Left forelimb (tissue), 1 donor: ENCODE measurements at places on chromosomes 7 and 10.
A peak's percentile ranks its signal among the peaks of the same experiment; 100 is the strongest.

DNA sequence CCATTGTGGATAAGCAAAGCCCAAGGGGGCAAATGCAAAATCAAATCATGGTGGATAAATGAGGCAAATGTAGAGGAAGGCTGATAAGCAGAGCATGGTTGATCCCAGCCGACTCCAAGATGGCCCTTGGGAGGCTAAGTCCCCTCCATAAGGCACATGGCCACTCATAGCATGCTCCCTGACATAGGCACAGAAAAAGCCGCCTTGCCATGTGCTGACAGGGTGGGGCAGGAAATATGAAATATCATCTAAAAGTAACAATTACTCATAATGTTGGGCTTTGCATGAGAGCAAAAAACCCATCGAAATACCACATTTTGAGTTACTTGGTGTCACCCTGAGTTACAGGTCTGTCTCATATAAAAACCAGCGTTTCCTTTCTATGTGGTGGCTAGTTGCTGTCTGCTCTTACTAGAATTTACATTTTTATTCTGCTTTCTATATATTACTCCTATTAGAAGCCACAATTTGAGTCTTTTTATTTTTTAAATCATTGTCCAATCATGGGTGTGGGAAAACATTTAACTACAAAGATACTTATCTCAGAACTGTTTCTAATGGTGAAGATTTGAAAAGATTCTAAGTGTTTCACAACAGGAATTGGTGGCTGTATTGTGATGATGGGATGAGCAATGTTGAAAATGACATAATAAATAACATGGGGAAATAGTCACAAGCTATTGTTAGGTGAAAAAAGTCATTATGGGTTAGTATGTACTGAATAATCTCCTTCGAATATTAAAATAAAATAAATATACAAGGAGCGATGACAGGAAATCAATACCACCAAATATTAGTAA is 102.7 kb downstream of the CUBN start:
- no peak for DNase-seq

- no peak for DNase-seq
Observed at GRCh38 chr7:47387506-47387905, 194.4 kb downstream of the TNS3 start.

- no peak for DNase-seq
Observed at GRCh38 chr7:2131800-2132199, 100.9 kb downstream of the MAD1L1 start.

DNA sequence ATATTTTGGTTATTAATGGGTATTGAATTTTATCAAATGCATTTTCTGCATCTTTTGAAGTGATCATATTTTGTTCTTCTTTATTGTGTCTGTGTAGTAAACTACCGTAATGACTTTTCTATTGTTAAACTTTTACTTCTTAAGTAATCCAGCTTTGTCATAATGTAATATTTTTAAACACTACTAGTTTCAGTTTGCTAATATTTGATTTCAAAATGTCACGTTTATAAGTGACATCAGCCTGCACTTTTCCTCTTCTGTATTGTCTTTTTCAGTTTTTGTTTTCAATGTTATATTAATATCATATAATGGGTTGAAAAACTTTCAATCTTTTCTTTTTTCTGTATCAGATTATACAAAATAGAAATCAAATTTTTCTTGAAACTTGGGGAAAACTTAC is 71.6 kb upstream of the ANKRD1 start:
- no peak for DNase-seq

DNA sequence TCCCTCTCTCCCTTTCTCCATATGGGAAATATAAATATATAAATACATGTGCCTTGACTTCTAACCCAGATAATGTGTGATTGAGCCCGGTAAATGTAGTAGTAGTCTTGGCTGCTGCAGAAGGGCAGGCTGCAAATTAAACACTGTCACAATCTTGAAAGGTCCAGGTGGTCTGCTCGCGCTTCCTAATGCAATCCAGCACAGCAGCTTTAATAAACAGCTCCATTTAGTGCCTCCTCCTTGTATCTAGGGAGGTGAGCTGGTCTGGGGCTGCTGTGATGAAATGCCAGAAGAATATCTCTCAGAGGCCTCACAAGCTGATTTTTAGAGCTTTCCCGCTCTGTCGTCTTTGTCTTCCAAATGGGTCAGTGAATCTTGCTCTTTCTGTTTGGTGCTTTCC is 782 bp downstream of the POU6F2 start:
- no peak for DNase-seq

DNA sequence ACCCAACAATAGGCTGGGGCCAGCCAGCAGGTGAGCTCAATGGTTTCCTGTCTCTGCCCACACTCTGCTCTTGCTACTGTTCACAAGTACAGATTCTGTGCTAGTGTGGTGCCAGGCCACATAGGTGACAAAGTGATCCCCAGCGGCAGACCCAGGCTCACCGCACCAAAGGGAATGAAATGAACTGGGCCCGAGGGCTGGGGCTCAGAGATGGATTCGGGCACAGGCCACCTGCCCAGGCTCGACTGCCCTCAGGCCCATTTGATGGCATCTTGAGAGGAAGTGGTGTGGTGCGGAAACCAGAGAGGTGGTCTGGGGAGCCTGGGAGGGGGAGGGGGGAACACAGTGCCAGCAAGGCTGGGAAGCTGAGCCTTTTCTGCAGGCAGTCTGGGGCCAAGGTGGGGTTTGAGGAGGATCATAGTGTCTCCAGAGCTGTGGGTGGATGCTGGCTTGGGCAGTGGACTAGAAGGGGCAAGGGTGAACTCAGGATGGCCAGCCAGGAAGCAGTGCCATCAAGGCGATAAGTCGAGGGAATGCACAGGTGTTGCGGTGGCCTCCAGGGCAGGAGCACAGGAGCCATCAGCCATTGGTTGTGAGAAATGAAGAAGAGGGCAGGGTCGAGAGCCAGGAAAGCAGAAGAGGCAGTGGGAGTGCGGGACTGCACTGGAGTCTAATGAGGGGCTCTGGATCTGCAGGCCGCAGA is 85.2 kb downstream of the ARHGAP22 start:
- peak; percentile 59 for DNase-seq

- DNase-seq = no peak
Observed at GRCh38 chr10:121478556-121478955, 119.7 kb downstream of the FGFR2 start.

DNA sequence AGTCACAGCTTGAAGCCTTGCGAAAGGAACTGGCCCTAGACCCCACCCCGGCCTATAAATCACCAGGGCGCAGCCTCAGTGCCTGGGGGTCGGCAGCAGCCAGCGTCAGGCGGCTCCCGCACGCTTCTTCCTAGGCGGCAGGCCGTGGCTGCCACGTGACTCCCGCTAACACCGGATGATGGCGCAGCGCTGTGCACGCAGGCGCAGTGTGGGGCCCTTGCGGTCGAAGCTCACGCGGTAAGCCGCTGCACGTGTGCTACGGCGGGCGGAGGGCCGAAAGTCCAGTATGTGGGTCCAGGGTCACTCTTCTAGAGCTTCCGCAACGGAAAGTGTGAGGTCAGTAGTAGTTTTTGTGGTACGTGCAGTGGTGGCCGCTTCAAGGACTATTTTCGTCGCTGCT is at the start of gene STK31:
Gene STK31, plus strand, starts transcription at position 220 of the 400 bp plus-strand sequence. Its CDS starts 67 bp downstream, at position 287.
- no peak for DNase-seq

DNA sequence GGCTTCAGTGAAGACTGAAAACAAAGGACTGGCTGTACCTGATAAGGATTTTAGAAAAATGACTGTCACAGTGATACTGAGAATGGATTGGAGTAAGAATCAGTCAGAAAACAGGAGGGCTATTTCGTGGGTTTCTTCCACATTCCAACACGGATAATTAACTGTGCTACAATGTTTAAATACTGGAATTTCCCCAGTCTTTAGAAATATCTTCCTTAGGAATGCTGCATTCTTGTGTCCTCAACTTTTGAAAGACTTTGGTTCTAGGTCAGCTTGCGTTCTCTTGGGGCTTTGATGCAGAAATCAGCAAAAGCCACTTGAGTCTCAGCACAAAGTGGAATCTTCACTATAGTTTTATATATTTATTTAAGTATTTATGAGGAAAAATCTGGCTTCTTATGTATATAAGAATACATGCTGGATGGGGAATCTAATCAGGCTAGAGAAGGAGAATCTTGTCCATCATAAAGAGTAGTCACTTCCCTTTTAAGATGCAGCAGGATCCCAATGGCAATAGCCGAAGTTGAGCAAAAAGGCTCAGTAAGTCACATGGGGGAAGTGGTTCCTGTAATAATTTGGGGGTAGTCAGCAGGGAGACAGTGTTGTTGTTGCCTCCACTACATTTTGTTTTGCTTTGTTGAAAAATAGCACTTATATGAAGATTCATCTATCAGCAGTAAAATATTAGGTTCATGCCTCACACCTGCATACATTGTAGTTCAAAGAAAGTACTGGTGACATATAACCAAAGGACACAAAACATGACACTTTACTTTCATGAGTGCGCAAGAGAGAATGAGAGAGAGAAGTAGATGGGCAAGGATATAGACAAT is 86.0 kb downstream of the CH25H start:
- no peak for DNase-seq

GRCh38 chr7:90920336-90920735 is 324.2 kb downstream of the CDK14 start:
- no peak for DNase-seq

DNA sequence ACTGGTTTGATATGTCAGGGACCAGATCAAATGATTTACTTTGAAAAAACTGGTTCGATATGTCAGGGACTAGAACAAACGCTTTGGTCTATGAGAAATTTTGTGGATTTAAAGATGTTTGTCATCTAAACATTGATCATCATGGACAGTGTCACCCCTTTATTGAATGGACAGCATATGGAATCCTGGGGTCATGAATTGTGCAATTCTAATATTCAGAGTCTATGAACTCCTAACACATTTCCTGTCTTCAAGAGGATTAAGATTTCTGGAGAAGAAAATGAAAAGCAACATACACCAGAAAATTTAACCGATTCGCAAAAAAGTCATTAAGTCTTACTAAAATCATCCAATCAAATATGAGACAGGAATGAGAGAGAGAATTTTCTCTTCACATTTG is 106.4 kb upstream of the FAM133B start:
- no peak for DNase-seq

DNA sequence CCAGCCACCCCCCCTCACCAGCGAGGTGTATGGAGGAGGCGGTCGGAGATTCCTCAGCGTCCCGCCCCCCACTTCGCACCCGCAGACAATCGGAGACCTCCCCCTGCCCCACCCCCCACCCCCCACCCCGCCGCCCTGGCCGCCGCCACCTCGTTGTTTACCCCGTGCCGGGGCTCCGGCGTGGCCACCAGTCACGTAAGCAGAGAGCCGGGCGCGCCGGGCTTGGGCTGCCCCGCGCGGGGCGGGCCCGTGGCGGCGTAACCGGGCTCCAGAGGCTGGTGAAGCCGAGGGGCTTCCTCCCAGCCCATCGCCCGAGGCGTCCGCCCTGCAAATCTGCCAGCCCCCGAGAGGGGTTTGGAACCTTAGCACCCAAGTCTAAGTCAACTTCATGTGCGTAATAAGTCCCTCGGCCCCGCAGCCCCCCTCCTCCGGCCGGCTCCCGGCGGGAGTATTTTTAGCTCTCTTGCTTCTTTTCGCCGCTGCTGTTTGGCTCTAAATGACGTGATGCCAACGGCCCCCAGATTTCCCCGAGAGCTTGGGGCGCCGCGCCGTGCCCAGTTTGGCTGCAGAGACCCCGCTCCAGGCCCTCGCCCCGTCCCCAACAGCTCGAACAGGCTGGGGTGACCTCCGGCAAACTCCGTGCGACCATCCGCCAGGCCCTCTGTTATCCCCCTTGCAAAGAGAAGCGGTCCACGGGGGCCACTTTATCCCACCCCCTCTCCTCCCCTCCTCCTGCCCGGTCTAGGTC is 2.7 kb downstream of the MXI1 start:
- DNase-seq = peak; percentile 81

DNA sequence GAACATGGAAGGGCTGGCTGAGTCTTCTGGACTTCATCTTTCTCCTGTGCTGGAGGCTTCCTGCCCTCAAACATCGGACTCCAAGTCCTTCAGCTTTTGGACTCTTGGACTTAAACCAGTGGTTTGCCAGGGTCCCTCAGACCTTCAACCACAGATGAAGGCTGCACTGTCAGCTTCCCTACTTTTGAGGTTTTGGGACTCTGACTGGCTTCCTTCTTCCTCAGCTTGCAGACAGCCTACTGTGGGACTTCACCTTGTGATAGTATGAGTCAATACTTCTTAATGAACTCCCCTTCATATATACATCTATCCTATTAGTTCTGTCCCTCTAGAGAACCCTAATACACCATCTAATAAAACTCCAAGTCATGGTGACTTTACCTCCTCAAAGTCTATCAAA is 4.0 kb upstream of the CLEC5A start:
- DNase-seq = no peak

GRCh38 chr10:71241830-71242621 is 29.7 kb downstream of the UNC5B start:
- no peak for DNase-seq

DNA sequence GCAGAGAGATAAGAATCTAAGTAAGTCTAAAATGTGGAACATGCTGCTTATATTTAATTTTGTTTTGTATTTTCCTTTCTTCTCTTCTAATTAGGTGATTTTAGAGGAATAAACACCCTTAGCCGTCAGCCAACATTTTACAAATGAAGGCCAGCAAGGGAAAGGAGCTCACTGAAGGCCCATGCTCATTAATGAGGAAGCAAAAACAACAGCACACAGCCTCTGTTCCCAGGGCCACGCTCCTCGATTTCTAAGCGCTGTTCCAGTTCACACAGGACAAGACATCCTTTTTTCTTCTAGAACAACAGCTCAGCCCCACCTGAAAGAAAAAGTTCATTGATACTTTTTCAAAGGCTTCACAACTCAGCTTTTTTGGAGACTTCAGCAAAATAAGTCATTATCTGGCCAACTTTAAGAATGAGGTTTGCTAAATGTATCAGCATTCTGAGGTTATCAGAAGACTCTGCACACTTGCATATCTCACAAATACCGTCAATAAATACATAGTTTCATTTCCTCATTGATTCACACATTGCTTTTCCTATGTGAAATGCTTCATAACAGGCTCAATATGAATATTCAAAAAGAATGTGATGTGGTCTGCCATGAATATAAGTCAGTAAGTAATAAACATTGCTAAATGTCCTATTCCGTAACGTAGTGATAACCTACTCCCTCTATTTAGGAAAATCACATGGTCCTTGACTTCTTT is 34.8 kb upstream of the SFMBT2 start:
- no peak for DNase-seq

GRCh38 chr10:115992236-115992986 is 280.6 kb downstream of the GFRA1 start:
- DNase-seq = no peak

GRCh38 chr7:108002726-108003598 is at the start of gene LAMB1:
LAMB1 (minus strand) TSS chr7:108003161; CDS start chr7:108002885, 276 bp downstream.
- DNase-seq = peak; percentile 87

DNA sequence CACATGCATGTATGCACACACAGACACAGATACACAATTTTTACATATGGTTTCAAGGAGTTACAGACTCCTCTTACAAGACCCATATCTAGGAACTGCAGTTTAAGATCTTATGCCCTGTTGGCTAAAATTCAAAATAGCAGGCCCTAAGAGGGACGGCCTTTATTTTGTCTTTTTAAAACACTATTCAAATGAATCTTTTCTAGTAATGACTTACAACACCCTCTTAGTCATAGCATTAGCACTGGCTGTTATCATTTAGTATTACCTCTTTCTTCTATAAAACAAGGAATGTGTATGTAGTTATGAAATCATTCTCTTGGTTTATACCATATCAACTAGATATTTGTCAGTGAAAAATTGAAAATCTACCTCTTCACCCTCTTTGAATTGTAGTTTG is 15.3 kb downstream of the PAPSS2 start:
- DNase-seq = no peak
